Renal cortex interstitium (tissue), 15 donors: ENCODE measurements at places on chromosomes 16 and 17. TPM values are rescaled to one million over a fixed set of nuclear protein-coding genes. Genes with fewer than 3 reads are reported as not detected.

DNA sequence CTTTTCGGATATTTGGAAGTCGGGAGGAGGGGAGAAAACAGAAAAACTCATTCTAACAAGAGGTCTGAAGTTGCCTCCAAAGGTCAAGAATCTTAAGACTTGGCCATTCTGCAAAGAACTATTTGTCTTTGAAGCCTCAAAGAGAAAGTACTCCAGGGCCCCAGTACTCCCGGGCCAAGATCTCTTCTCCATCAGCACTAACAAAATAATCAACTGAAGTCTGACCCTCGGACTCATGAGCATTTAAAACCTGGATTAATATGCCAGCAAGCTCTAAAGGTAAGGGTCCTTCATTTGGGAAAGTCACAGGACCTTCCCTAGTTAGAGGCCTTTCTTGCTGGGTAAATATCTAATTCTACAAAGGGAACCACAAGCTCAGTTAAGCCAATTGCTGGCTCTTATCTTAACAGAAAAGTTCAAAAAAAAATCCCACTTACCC, 4.5 kb downstream of the AXIN2 start:
- DNase-seq: no peak

DNA sequence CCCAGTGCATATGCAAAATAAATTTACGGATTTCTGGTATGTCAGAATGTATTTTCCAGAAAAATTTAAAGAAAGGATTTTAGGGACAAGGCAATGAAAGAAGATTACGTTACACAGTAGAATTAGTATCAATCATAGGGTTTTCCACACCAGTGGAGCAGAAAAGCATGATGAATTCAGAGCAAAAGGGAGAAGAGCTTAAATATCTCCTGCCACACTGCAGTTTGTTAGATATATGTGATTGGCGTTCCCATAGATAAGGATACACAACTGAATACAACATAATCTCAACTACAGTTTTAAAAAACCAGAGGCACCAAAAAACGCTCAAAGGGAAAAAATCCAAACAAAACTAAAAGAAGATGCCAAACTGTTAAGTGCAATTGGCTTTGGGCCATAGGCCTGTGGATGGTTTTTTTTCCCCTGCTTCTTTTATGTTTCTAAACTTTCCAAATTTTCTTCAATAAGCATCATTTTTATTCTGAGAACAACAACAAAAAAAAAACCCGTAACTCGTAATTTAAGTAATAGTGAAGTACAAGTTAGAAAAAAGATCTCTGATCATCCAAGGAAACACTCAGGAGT, 22.3 kb downstream of the MARF1 start:
- DNase-seq: no peak

RASD1 gene
- polyA plus RNA-seq: 0.83 TPM

- no peak for DNase-seq
Measured at GRCh38 chr17:50153650-50154575, 3.4 kb upstream of the PPP1R9B start.

GRCh38 chr17:11242411-11242810, 1.4 kb downstream of the SHISA6 start:
- no peak for DNase-seq

DNA sequence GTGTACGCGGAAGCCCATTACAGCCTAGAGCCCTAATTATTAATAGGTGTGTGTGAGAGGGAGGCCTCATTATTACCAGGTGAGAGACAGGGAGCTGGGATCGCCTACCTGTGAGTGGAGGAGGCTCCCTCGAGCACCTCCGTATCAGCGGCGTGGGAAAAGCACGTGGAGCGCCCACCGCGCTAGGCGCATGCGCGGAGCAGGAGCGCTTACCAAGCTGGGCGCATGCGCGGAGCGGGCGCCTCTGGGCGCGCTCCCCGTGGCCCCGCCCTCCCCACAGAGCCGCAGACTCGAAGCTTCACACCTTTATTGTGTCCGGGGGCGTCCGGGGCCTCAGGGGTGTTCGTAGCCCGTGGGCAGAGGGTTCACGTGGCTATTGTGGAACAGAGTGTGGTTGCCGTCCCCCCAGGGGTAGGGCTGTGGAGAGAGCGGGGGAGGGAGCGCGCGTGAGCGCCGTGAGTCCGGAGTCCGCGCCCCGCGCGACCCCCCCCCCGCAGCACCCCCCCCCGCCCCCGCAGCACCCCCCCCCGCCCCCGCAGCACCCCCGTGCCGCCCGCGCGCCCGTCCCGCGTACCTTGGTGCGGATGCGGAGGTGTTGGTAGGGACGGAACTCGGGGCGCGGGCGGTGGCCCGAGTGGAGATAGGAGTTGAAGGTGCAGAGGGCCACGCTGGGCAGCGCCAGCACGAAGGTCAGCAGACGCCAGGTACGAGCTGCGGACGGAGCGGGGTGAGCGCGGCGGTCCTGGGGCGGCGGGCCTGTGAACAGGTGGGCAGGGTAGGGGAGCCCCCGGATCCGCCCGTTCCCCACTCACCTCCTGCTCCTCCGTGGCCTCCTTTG, 500 bp downstream of the COX6A2 start:
- DNase-seq: peak; percentile 49

- no peak for DNase-seq
Measured at GRCh38 chr17:6041246-6041645, 28.9 kb upstream of the WSCD1 start.

DNA sequence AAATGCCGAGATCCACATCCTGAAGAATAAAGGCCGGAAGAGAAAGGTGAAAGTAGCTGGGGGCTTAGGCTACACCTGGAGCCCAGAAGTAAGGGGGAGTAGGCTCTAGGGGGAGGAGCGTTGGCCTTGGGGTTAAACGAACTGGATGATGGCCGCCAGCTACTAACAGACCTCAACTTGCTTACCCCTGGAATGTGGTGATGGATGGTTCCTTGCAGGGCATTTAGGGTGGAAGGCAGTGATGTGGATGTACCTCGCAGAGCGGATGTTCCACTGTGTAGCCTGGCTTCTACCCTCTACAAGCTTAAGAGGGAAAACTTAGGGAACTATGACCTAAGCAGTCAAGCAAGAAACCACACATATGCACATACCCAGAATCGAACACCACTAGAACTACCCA, 2.3 kb upstream of the MAZ start:
- DNase-seq: no peak

TBC1D26 gene
- polyA plus RNA-seq: 0.53 TPM

SLC16A13 gene
- 4.5 TPM for polyA plus RNA-seq

DNA sequence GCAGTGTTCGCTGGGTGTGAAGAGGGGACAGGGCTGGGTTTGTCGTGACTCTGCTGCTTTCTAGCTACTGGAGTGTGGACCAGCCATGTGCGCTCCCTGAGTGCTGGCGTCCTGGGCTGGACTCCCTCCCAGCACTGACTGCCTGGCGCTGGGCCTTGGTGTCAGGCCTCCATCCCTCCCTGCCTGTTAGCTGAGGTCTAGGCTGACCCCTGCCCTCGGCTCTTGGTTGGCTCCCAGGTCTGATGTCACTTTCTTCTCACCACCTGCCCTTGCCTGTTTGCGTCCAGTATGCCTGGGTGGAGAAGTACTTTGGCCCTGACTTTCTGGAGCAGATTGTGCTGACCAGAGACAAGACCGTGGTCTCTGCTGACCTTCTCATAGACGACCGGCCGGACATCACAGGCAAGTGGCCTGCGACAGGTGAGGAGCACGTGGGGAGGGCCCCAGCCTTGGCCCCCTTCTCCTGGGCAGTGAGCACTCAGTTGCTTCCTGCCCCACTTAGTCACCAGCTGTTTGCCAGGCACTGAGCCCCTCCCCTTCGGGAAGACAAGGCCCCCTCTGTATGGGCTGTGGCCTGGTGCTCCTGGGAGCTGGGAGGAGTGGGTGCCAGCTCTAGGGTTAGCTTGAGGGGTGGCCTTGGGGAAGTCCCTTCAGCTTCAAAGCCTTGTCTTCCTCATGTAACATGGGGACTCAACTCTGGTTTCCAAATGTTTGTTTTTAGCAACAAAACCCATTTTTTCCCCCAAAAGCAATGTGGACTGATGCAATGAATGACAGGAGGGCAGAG, 41.5 kb downstream of the NT5M start:
- DNase-seq: no peak

GRCh38 chr17:9519583-9520272, 55.9 kb downstream of the STX8 start:
- DNase-seq: no peak

DNA sequence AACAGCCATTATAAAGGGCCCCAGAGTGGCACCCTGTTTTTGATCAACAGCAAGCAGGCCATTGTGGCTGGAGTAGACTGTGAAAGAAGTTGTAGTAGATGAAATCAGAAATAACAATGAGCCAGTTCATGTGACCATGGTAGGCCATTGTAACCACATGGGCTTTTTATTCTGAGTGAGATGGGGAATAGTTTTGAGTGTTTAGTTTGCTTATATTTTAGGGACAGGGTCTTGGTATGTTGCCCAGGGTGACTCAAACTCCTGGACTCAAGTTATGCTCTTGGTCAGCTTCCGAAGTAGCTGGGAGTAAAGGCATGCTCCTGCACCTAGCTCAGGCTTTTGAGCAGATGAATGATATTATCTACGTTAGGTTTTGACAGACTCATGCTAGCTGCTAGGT, 12.0 kb downstream of the CBFB start:
- DNase-seq: no peak

DNA sequence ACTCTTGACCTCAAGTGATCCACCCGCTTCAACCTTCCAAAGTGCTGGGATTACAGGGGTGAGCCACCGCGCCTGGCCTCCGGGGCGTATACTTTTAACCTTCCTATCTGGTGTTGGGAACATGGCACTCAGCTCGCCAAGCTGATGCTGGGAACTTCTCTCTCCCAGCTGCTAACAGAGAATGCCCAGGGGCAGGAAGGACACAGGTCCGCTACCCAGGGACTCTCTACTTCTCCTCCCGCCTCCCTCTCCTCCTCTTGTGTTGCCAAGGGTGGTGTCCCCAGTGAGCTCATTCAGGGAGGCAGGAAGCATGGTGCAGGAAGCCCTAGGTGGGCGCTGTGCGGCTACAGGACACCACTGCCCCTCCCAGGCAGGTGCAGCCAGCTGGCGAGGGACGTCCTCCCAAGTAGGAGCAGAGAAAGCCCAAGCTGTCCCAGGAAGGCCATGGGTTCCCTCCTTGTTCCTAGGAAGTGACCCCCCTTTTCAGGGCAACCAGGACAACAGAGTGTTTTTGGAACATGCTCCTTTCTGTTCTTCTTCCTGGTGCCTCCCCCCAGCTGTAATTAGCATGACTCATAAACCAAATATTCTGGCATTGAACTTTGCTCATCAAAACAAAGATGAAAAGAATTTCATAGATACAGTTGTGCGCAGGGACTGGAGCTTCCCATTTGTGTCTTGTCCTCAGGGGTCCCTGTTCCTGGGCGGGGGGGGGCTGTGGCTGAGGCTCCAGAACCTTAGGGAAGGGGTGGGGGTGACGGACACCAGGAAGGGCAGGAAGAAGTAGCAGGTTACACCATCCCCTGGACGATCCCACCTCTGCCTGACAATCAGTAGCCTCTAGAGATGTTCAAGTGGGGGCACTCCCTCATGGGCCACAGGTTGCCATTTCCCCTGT, 2.7 kb downstream of the C1QTNF1 start:
- DNase-seq: no peak

GRCh38 chr17:77210946-77211541, 70.3 kb downstream of the SEC14L1 start:
- no peak for DNase-seq

DNA sequence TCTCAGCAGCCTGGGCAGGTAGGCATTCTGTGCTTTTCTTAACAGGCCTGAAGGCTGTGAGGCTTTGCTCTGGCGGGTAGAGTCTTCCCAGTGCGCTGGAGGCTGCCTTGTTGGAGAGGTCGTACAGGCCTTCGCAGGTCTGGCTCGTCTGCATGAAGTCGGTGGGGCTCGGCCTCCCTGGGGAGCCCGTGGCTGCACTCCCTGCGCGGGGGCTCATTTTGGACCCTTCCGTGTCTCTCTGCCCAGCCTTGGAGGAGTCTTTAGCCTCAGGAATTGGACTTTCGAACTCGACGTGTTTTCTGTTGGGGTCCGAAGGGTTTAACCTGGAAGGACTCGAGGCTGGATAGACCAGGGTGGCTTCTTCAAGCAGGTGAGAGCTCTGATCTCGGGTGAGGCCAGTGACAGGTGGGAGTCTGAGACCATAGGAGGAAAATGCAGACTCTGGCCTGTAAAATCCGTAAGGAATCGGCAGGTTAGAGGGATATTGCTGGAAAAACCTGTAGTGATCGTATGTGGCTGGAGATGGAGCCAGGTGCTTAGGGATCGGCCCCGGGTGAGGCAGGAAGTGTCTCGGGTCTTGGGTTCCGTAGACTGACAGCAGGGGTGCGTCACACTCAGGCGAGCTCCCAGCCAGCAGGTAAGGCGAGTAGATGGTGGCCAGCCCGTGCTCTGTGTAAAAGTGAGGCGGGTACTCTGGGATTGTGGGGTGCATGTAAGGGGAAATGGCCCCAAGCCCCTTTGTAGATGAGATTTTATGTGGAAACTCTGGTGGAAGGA, 8.6 kb downstream of the ZNF750 start:
- DNase-seq: no peak

GRCh38 chr16:16096121-16096857, 127.0 kb downstream of the ABCC6 start:
- DNase-seq: no peak

- no peak for DNase-seq
Measured at GRCh38 chr16:64700628-64701027, 421.2 kb downstream of the CDH11 start.

ENDOV gene
- 40.9 TPM for polyA plus RNA-seq

GRCh38 chr16:64648282-64648681, 473.6 kb downstream of the CDH11 start:
- no peak for DNase-seq

DNA sequence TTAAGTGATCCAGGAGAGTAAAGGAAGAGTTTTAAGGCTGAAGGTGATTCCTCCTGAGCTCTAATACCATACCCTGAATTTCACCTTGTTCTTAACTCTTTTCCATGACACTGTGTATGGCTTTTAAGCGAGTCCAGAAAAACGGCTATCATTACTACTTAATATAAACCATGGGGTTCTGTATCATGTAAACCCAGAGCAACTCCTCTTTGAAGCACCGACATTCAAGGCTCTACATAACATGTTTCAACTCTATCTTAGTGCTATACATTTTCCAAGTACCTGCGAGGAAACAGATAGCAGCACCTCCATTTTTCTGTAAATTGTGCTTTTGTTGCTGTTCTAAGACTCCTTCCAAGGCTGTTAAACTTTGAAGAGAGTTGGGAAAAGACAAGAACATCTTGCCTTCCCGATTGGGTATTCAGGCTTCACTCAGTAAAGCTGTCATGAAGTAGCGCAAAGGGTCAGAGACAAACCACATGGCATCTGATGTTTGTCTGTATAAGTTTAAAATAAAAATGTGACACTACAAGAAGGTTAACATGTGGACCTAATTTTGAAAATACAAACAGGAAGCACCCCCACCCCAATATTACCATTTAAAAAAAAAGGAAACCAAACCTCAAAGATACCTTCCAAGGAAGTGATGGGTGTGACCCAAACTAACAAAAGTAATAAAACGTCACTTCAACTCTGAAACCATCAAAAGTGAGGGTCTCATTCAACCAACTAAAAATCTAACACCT, 3.9 kb downstream of the STAT5B start:
- no peak for DNase-seq

- peak; percentile 47 for DNase-seq
Measured at GRCh38 chr16:57899771-57900661, 70.9 kb downstream of the CNGB1 start.

GRCh38 chr16:46577988-46578579, 43.1 kb downstream of the SHCBP1 start:
- DNase-seq: no peak
